Tibial nerve (tissue), 4 donors: ENCODE measurements at places on chromosomes 1 and 21. TPM values are rescaled to one million over a fixed set of nuclear protein-coding genes. Genes with fewer than 3 reads are reported as not detected.

PTPN22 gene
- 2.7 TPM for total RNA-seq

CLCNKA gene
- not detected for total RNA-seq

PGLYRP4 gene
- total RNA-seq: not detected

TMPRSS15 gene
- not detected for total RNA-seq

GRCh38 chr1:210899676-210900075 is 234.3 kb downstream of the KCNH1 start:
- no peak for DNase-seq

GRCh38 chr1:12496154-12496961 is 121.7 kb downstream of the DHRS3 start:
- no peak for DNase-seq

GRCh38 chr1:243287652-243288051 is 31.8 kb downstream of the SDCCAG8 start:
- DNase-seq: no peak

DNA sequence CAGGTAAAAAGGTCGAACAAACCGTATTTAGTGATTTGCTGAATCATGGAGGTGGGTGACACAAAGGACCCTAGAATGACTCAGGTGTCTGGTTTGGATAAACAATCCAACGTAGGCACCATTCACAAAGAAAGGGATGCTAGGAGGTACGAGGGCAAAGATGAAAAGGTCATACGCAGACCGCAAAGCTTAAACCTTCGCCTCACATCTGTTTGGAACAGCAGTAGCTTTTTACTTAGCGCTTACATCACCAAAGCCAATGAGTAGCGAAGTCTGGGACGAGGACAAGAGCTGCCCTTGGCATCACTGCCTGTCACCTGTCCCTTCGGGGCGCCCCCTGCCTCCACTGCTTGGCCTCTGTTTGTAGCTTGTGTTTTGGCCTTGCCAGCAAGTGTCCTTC is 350.2 kb downstream of the SMYD3 start:
- no peak for DNase-seq
